Activated naive CD4-positive, alpha-beta T cell (primary cell): ENCODE measurements at places on chromosomes 6 and 20.

DNA sequence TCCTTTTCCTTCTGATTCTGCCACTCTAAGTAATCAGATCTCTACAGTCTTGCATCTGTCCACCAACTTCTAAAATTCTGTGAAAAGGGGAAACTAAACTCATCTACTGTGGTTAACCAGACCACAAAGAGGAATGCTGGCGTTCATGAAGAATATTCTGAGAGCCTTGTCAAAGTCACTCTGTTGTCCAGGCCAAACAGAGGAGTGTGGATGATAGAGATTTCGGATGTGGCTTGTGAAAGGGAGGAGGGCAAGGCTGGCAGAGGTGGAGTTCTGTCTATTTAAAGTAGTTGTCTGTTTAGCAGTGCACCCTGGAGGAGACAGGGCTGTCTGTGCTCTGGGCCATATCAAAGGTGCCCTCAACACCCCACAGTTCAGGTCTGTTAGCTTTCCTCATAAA is 33.9 kb downstream of the CCN2 start:
- DNase-seq, result no peak

GRCh38 chr6:35166116-35166515 is 25.0 kb upstream of the TCP11 start:
- DNase-seq, result no peak

GRCh38 chr6:37913210-37913609 is 93.7 kb downstream of the ZFAND3 start:
- no peak for DNase-seq

DNA sequence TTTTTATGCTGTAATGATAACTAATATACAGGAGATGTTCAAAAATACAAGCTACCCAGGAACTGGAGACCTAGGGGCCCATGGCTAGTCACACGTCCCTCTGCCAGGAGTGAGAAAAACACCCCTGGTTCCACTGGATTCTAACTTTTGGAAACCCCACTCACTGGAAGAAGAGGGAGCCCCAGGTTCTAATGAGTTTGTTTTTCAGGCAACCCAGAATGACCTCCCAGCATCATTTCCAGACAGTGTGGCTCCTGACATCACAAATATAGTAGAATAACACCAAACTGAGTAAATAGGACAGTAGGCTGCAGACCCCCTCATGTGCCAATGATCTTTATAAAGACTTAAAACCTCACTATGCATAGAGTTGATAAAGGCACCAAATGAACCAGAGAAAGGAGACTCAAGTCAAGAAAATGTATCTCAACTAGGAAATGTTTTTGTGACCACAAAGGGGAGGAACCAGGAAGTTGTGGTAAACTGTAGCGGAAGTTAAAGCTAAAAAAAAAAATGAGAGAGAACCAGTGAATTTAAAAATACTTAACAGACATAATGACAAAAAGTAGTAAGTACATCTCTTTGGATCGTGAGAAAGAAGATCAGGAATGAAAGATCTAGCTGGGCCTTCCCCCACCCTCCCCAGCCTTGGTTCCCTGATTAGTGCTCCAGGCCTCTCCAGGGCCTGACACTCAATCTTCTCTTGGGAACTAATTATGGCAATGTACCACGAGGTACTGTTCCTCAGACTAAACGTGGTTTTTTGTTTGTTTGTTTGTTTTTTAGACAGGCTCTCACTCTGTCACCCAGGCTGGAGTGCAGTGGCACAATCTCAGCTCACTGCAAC is 19.8 kb downstream of the HLA-E start:
- DNase-seq, result no peak

DNA sequence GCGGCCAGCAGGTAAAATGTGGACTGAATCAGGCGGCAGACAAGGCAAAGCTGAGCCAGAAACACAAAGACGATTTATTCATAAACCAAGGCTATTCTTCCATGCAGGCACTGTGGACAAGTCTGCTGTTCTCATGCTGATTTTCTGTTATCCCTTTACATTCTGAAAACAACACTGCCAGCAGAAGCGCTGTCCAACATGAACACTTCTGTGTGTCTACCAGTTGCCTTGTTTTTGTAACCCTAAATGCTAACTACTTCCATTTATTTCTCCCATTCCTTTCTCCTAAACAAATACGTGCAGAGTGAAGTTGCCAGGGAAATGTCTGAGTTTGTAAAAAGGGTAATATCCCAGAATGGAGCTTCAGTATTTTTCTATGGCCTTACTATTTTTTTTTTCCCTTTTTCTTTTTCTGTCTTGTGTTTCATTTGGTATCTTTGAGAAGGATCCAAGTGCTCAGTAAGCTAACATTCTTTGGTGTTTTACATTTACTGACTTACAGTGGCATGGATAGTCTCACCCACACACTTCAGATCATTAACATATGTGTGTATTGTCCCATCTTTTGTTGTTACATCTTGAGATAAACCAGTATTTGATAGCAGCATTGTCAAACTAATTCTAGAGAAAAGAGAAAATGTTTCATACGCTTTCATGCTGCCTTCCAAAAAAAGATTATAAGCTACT is 1308.9 kb upstream of the MAP3K7 start:
- no peak for DNase-seq

GRCh38 chr6:64861039-64861651 is 845.9 kb downstream of the EYS start:
- DNase-seq, result no peak

DNA sequence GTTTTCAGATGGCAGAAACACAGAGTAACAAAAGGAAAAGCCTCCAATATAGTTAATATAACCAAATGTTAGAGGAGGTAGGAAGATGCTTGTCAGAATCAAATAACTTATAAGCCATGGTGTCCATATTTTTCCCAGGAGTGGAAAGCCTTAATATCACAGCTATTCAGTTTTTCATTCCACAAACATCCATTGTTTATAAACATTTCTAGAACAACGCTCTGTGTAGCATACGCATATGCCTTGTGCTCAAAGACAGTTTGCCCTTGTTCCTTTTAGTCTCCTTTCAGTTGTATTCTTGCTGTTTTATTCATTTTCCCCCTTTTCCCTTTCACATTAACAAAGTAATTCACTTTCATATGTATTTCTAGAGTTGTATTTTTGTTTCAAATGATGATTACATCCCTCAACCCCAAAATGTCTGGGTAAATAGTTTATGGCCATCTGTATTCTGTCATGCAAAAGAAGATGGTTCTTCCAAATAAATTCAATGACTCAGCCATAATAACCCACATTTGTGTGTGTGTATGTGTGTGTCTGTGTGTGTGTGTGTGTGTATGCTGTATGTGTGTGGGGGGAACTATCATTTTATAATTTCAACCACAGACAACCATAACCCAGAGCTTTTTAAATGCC is 455.7 kb upstream of the SOX4 start:
- DNase-seq, result no peak

- no peak for DNase-seq
Observed at GRCh38 chr6:25695671-25696070, 43.7 kb downstream of the SCGN start.

- no peak for DNase-seq
Observed at GRCh38 chr6:130625825-130626527, 201.2 kb upstream of the SMLR1 start.

- DNase-seq, result no peak
Observed at GRCh38 chr6:147321260-147321659, 117.0 kb downstream of the STXBP5 start.

GRCh38 chr6:112188906-112189305 is 65.5 kb downstream of the LAMA4 start:
- no peak for DNase-seq

- no peak for DNase-seq
Observed at GRCh38 chr20:59159493-59160376, 3.9 kb upstream of the ZNF831 start.

DNA sequence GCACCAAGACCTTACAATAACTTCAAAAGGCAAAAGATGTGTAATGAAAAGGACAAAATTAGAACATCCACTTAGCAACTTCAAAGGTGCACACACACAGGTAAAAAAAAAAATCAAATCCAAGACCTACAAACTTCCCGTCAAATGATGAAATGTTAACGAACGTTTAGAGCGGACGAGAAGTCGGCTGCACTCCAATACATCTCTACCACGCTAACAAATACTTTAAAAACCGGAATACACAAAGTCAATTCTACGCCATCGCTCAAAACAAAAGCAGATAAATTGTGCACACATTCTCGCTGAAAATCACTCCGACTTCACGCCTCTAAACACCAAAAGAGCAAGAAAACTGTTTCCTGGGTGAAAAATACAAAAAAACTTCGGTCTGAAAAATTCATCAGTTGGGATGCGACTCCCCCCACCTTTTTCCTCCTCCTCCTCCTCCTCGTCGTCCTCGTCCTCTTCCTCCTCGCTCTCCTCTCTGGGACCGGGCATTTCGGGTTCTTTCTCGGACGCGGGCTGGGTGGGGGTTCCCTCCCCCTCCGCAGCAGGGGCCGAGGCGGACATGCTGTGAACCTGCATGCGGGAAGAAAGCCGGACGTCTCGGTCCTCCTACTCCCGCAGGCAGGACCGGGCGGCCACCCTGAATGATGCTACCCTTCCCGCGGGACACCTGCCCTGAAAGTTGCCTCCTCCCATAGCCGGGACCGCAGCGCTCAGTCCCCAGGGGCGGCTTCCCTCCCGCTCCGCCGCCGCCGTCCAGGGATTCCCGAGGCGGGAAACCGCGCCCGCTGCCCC is 712 bp downstream of the DEK start:
- no peak for DNase-seq

GRCh38 chr6:8642131-8642530 is 206.8 kb upstream of the SLC35B3 start:
- no peak for DNase-seq

- DNase-seq, result no peak
Observed at GRCh38 chr6:166849749-166850183, 106.6 kb downstream of the RNASET2 start.

GRCh38 chr20:13119583-13119982 is 101.5 kb upstream of the ISM1 start:
- no peak for DNase-seq

DNA sequence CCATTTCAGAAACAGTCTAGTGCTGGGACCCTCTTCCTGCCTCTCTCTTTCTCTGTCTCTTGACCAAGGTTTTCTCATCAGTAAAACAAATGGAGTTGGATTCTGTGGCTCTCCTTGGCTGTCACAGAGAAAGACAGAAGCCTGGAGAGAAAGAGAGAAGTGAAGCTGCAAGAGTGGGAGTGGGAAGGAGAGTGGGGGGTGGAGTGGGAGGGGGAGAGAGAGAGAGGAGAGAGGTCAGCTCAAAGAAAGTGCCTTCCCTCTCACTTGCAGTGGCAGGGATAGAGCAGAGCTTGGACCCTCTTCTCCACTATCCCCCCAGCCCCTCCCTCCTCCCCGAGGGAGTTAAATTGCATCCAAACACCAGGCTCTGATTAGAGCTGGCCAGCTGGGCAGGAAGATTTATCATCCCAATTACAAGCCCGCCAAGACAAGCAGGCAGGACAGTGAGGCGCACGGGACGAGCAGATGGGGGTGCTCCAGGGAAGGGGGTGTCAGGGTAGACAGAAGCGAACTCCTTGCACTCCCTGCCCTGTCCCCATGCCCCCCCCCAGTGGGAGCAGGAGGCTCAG is 74.3 kb downstream of the CD40 start:
- no peak for DNase-seq

DNA sequence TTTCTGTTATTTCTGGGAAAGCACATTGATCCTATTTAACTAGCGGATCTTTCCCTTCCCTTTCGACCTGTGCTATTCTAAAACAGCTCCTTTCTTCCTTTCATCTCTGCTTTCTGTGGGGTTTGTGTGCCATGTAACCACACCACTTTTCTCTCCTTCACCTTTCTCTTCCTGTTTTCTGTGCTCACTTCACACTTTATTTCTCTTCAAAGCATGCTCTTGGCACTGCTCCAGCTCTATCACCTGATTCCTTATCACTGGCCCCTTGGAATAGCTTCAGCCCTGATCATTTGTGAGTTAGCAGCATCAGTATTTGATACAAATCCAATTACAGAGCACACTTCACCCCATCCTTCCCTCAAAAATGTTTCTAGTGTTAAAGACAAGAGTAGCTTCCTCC is 8.1 kb upstream of the METTL24 start:
- no peak for DNase-seq

DNA sequence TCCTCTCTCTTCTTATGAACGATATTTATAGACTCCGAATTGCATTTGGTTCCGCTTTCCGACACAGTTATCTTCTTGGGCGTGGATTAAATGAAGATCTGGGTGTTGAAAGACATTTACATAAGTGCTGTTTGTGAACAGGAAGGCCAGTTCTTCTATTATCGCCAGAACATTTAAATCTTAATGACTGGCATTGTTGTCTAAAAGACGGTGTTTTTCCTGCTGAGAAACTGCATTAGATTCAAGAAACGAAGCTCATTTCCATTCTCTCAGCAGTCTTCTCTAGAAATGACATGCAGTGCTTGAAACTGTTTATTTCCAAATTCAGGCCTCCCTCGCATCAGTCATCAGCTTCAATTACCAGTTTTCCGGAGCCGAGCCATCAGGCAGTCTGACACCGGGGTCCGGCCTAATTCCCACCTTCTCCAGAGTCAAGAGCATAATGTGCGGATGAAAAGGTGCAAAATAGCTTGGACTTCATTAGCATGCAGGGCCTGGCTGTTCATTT is 16.0 kb downstream of the LINC00237 start:
- no peak for DNase-seq
